Stimulated activated CD4-positive, alpha-beta T cell treated with anti-CD3 and anti-CD28 coated beads, Interleukin-4, amount 100 ng/mL, for 24 hours (primary cell): ENCODE measurements at places on chromosomes 16 and 17.
A peak's percentile ranks its signal among the peaks of the same experiment; 100 is the strongest.

GRCh38 chr16:67397812-67398545 is 4.7 kb upstream of the TPPP3 start:
- DNase-seq: no peak

- DNase-seq: no peak
Observed at GRCh38 chr17:27345141-27345904, 51.4 kb downstream of the WSB1 start.

DNA sequence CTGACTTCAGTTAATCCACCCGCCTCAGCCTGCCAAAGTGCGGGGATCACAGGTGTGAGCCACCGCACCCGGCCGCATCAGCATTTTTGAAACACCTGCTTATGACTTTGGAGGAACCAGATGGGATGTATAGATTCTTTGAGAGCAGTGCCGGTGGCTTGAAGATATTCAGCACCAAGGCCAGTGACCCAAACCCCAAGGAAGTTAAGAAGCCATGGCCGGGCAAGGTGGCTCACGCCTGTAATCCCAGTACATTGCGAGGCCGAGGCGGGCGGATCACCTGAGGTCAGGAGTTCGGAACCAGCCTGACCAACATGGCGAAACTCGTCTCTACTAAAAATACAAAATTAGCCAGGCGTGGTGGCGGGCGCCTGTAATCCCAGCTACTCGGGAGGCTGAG is 43.9 kb downstream of the TRARG1 start:
- DNase-seq: no peak

- no peak for DNase-seq
Observed at GRCh38 chr16:7398536-7398935, 65.9 kb downstream of the RBFOX1 start.

DNA sequence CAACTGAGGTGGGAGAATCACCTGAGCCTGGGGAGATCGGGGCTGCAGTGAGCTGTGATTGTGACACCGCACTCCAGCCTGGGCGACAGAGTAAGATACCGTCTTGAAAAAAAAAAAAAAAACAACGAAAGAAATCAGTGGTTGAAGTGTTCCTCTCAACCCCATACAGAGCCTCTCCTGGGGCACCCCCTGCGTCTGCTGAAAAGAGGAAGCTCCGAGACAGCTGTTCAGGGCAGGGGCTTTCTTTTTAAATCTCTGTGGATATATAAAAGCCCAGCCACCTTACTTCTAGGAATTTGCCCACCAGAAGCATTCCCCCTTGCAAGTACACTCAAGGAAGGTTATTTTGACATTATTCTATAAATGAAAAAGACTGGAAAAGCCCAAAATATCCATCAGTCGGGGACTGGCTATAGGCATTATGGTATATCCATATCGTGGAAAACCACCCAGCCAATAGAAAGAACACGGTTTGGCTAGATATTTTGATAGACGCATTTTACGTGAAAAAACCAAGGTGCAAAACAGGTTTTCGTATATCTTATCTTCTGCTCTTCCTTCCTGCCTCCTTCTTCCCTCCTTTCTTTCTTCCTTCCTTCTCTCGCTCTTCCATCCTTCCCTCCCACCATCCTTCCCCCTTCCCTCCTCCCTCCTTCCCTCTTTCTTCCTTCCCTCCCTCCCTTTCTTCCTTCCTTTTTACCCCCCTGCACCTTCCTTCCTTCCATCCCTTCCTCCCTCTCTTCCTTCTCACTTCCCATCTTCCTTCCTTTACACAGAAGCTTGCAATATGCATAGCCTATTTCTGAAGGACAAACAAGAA is 9.2 kb upstream of the CCL22 start:
- DNase-seq: peak; percentile 11
